Activated CD8-positive, alpha-beta T cell treated with anti-CD3 and anti-CD28 coated beads, Interleukin-2, amount 10 ng/mL, durations not matched to agents 7 days and 5 days (primary cell): ENCODE measurements at places on chromosomes 5 and 9. TPM values are rescaled to one million over a fixed set of nuclear protein-coding genes. Genes with fewer than 3 reads are reported as not detected.
A peak's percentile ranks its signal among the peaks of the same experiment; 100 is the strongest.

- peak overlapping the region; percentile 90 for H3K4me3 ChIP-seq
- peaks cover 76% of the 10 kb centered on the region for H3K36me3 ChIP-seq
- H3K4me1 ChIP-seq: peaks cover 45% of the 10 kb centered on the region
- no peaks in the 10 kb centered on the region for H3K27me3 ChIP-seq
These were observed 686 bp downstream of the BRD9 start for GRCh38 chr5:891837-892393.

The C1QTNF3 gene
- 2.8 TPM for total RNA-seq

DNA sequence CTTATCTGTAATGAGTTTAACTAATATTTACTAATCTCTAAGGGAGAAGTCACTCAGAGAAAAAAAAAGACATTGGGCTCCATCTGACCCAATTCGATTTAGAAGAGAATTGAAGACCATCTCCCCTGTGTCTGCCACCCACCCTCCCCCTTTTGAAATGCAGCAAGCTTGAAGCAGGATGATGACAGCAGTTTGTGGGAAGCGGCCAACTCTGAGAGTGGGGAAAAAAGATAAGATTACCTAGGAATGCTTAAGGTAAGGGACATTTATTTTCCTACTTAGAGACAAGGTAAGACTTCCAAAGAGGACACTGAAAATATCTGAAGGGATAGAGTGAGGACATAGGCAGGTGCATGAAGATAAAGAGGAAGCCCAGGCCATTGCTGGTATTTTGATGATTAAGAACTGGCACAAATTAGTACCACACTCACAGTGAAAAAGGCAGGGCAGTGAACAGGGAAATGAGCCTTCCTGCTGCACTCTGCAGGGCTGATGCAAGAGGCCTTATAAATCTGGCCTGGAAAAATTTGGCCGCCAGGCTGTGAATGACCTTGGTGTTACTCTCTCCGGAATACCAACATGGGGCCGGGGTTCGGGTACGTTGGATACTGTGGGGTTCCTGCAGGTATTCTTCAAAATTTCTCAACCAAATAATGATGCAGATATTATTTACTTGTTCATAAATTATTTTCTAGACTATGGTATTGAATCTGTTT is 42.3 kb downstream of the HTR1A start:
- no peaks in the 10 kb centered on the region for H3K27me3 ChIP-seq
- no peak overlapping the region for H3K4me3 ChIP-seq
- H3K36me3 ChIP-seq: no peaks in the 10 kb centered on the region
- no peaks in the 10 kb centered on the region for H3K4me1 ChIP-seq
- no peak for DNase-seq

- no peaks in the 10 kb centered on the region for H3K27me3 ChIP-seq
- no peaks in the 10 kb centered on the region for H3K36me3 ChIP-seq
- no peak for DNase-seq
- no peak overlapping the region for H3K4me3 ChIP-seq
These were observed 318.4 kb downstream of the IRX2 start for GRCh38 chr5:2433086-2433485.

The DPH7 gene
- 36.8 TPM for total RNA-seq

The SLC6A19 gene
- not detected for total RNA-seq

The ARL14EPL gene
- not detected for total RNA-seq

- H3K36me3 ChIP-seq: no peaks in the 10 kb centered on the region
- peaks cover 5% of the 10 kb centered on the region for H3K27me3 ChIP-seq
- H3K27ac ChIP-seq: no peak overlapping the region
- no peak for DNase-seq
These were observed 20.4 kb downstream of the PDE4D start for GRCh38 chr5:59873113-59873512.

The PCDHB16 gene
- not detected for total RNA-seq

GRCh38 chr9:72473474-72474261 is 47.7 kb upstream of the TMC1 start:
- DNase-seq: no peak
- no peaks in the 10 kb centered on the region for H3K36me3 ChIP-seq
- H3K27me3 ChIP-seq: no peaks in the 10 kb centered on the region
- no peak overlapping the region for H3K4me3 ChIP-seq
- peaks cover 32% of the 10 kb centered on the region for H3K4me1 ChIP-seq
- H3K27ac ChIP-seq: peak overlapping the region; percentile 1

GRCh38 chr9:110922145-110922544 is 116.1 kb downstream of the LPAR1 start:
- H3K27ac ChIP-seq: no peak overlapping the region
- no peaks in the 10 kb centered on the region for H3K4me1 ChIP-seq
- no peak for DNase-seq

DNA sequence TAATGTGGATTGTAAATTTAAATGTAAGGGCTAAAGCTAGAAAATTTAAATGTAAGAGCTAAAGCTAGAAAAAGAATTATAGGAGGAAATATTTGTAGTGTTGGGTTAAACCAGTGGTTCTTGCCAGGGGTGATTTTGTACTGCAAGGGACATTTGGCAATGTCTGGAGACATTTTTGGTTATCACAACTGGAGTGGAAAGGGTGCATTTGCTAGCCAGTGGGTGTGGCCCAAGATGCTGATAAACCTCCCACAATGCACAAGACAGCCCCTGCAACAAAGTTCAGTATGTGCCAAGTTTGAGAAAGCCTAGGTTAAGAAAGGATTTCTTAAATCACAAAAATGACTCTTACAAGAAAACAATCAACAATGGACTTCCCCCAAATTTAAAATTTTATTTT is 31.6 kb upstream of the ELL2 start:
- H3K27ac ChIP-seq: no peak overlapping the region
- H3K36me3 ChIP-seq: no peaks in the 10 kb centered on the region
- no peak for DNase-seq
- H3K4me1 ChIP-seq: no peaks in the 10 kb centered on the region
- no peak overlapping the region for H3K4me3 ChIP-seq

The C1QTNF2 gene
- not detected for total RNA-seq

GRCh38 chr5:39447968-39448367 is 23.2 kb upstream of the DAB2 start:
- H3K4me3 ChIP-seq: no peak overlapping the region
- DNase-seq: no peak
- H3K27ac ChIP-seq: no peak overlapping the region
- no peaks in the 10 kb centered on the region for H3K36me3 ChIP-seq
